ENCODE measurements at places on chromosomes 7 and 10.

DNA sequence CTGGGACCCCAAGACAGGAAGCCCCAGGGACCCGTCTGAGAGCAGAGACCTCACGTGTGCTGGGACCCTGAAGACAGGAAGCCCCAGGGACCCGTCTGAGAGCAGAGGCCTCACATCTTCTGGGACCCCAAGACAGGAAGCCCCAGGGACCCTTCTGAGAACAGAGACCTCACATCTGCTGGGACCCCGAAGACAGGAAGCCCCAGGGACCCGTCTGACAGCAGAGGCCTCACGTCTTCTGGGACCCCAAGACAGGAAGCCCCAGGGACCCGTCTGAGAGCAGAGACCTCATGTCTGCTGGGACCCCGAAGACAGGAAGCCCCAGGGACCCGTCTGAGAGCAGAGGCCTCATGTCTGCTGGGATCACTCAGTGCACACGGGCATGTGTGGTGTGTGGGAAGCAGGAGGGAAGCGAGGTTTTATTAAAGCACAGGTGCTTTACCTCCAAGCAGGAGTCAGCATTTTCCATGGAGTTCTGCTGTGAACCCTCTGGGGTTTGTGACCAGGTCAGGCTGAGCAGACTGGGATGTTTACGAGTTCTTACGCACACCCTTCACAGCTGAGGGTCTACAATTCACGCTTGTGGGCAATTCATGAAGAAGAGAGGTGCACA, 590.6 kb downstream of the DNAJB6 start:
- DNase-seq, result no peak

DNA sequence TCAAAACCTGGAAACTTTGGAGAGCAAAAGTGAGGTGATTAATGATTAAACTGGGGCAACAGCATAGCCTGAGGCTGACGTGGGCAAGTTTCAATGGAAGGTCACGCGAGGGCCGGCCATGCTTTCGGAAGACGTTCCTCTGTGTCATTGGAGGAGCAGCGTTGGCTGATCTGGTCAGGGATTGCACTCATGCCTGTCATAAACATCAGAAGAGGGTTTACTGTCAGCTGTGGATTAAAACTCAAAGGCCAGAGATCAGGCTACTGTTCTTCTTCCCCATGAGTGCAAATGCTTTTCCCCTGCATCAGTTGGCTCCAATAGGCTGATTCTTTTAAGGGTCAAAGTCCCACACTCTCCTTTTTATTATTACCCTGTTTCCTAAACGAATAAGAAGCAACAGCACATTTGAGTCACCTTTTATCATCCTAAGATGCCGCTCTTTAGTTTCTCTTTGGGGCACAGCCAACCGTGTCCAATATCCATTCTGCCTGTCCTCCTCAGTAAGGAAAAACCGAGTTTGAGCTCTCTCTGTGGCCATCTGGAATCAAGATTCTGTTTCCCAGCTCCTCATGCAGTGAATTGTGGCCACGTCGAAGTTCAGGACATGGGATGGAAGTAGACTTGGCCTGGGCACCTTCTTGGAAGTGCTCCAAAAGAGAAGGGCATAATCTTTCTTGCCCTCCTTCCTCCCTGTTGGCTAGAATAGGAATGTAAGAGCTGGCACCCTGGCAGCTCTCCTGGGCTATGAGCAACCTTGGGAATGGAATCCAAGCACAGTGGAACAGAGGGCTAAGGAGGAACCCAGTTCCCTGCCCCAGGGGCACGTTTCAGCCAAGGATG, 62.5 kb upstream of the INSIG1 start:
- DNase-seq, result no peak

GRCh38 chr10:107126512-107127065, 37.9 kb downstream of the SORCS1 start:
- no peak for DNase-seq

GRCh38 chr7:46908770-46909169, 673.1 kb downstream of the TNS3 start:
- DNase-seq, result no peak

DNA sequence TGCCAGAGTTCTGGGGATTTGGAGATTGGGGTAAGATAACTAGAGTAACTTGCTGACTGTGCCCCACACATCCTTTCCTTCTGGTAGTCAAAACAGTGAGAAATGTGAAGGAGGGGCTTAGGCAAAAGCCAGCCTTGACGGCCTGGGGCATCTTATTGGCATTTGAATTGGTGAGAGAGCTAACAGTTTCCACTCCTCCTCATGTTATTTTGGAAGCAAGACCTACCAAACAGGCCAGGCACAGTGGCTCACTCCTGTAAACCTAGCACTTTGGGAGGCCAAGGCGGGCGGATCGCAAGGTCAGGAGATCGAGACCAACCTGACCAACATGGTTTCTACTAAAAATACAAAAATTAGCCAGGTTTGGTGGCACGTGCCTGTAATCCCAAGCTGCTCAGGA, 596.6 kb downstream of the GRM8 start:
- DNase-seq, result no peak

GRCh38 chr10:96415891-96416554, 57.2 kb upstream of the OPALIN start:
- no peak for DNase-seq

GRCh38 chr7:51456431-51457060, 139.9 kb upstream of the COBL start:
- no peak for DNase-seq

DNA sequence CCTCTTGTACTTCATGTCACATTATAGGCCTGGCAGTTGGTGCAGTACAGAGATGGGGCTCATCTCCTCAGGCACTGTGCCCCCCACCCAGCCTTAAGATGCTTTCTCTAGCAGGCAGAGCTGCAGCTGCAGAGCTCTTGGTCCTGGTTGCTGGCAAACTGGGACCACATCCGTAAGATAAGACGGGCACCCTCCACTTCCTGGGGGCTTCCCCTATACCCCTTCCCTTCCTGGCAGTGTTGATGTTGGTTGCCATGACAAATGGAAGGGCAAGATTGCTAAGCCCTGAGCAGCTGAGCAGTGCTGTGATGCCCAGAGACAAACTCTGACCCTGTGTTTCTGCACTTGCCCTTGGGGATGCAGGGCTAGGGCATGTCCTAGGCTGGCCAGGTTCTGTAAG, 103.4 kb upstream of the ANLN start:
- DNase-seq, result no peak

DNA sequence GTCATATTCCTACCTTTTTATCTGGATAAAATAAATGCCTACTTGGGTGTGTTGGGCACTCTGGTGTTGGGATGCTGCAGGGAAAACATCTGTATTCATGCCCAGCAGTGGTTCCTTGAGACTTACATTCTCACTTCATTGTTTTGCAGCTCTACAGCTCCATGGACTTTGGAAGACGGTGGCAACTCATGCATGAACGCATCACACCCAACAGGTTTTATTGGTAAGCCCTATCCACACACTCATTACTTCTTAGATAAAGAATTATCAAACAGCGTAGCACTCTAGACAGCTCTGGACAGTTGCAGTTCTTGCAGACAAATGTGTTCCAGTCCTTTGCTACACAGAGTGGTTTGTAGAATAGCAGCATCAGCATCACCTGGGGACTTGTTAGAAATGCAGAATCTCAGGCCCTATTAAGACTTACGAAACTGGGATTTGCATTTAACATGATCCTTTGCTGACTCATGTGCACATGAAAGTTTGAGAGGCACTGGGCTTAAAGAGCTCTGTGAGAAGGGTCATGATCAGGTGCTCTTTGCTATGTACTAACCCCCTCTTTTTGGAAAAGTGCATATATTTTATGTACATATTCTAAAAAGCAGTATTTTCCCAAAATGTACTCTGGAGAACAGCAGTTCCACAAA, 401.9 kb downstream of the SORCS3 start:
- no peak for DNase-seq

GRCh38 chr10:23676296-23676695, 237.4 kb downstream of the OTUD1 start:
- DNase-seq, result no peak

DNA sequence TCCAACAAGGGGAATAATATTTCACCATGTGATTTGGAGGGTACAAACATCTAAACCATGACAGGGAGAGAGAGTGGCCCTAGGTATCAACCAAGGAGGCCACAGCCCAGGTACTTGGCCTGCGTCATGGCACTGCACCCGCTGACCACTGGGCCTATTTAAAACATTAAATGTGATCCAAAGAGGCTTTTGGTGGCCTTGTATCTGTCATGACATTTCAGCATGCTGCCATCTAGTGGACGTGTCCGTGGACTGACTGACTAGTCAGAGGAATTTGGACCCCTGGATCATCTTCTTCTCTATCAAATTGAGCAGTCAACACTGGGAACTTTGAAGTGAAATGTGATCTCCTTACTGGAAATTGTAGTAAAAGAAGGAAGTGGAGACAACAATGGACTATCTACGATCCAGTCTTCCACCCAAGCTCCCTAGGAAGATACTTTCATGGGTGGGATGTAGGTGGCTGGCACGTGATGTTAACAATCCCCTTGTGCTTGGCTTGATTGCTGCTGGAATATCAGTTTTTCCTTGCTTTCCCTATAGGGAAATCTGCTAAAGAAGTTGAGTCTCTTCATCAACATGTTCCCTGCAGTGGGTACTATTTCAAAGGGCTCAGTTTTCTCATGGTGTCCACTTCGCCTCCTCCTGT, 24.6 kb upstream of the ITGA8 start:
- peak; percentile 41 for DNase-seq

GRCh38 chr7:107594961-107595737, 15.1 kb downstream of the BCAP29 start:
- no peak for DNase-seq

- no peak for DNase-seq
These were observed 113.1 kb upstream of the IGFBP3 start for GRCh38 chr7:46034056-46034768.

- peak; percentile 45 for DNase-seq
These were observed 296.5 kb upstream of the PITRM1 start for GRCh38 chr10:3468919-3469638.

DNA sequence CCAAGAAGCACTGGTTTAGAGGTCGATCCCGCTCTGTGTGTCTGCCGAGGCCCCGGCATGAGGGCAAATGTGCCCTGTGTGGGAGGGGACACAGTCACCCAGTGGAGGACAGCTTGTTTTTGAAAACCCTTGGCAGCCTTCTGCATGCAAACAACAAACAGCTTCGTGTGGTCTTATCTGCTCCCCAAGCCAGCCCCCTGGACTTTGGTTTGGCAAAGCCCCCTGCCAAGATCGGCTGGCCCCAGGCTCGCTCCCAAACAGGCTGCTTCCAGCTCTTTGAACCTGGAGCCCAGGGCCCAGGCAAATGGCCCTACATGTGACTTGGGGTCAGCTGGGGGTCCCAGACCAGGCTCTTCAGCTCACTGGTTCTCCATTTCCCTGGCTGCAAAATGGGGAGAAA, 2.9 kb downstream of the ELN start:
- DNase-seq, result no peak

GRCh38 chr10:3959370-3960325, 174.6 kb upstream of the KLF6 start:
- no peak for DNase-seq

DNA sequence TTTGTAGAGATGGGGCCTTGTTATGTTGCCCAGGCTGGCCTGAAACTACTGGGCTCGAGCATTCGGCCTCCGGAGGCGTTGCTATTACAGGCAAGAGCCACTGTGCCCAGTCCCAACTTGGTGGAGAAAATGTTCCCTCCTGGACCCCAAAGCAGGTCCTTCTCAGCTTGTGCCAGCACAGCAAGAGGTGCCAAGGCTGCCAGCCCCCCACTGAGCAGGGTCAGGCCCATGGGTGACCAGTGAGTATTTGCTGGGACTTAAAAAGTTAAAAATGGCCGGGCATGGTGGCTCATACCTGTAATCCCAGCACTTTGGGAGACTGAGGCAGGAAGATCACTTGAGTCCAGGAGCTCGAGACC, 4.6 kb downstream of the MAFK start:
- no peak for DNase-seq

DNA sequence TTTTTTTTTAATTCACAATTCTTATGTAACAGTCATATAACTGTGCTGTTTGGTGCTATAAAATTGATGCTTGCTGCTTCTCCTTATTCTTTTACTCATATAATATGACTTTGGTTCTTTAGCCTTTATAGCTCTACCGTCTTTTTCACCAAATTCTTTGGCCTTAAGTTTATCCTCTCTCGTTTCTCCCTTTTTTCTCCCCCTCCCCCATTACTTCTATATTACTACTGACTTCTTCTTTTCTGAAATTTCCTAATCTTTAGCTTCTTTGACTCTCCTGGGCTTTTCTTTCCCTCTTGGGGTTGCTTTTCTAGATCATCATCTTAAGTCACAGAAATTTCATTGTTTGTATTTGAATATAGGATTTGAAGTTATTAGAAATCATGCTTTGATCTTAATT, 3.8 kb downstream of the BCCIP start:
- DNase-seq, result no peak

DNA sequence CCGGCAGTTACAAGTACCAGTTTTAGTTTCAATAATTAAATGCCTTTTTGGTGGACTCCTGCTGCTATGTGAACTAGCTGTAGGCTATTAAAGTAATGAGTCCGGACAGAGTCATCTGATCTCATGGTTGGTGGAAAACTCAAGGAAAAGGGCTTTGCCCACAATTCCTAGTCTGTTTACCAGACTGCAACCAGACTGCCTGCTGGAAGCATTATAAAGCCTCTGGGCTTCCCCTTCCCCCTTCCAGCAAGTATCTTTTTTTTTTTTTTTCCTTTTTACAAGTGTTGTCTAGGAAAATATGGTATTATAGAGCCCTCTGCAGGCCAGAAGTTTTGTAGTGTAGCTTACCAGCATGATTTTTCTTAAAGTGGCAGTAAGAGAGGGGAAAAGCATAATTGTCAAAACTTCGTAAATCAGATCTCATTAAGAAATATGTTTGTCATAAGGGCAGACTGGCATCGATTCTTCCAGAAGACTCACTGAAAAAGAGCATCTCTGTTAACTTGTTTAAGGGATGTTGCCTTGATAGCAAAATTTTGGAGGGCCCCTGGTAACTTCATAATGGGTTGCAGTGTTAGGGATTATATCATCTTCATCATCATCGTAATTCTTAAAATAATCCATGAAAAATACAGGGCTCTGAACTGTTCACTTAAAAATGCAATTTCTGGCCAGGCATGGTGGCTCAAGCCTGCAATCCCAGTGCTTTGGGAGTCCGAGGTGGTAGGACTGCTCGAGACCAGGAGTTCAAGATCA, 181.3 kb downstream of the TAX1BP1 start:
- peak; percentile 49 for DNase-seq

DNA sequence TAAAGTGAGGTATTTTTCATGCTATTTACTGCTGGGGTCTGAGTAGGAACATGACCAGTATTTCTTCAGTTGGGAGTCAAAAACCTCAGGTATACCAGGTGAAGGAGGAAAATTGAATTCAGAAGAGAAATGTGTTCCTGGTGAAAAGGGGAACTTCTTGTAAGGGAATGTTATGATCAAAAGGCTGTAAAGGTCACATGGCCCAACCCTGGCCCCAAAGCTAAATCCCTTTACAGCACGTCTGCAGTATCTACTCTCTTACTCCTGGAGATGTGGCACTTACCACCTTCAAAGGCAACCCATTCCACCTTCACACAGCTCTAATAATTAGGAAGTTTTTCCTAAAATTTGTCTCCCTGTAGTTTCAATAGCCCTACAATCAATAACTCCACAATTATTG, 15.2 kb downstream of the PIK3AP1 start:
- no peak for DNase-seq
